Activated CD8-positive, alpha-beta T cell treated with anti-CD3 and anti-CD28 coated beads for 36 hours (primary cell): ENCODE measurements at places on chromosomes 3 and 15. TPM values are rescaled to one million over a fixed set of nuclear protein-coding genes. Genes with fewer than 3 reads are reported as not detected.

GRCh38 chr15:52021892-52022540, 3.0 kb downstream of the MAPK6 start:
- peaks cover 10% of the 10 kb centered on the region for H3K36me3 ChIP-seq
- H3K27me3 ChIP-seq = no peaks in the 10 kb centered on the region
- peaks cover 37% of the 10 kb centered on the region for H3K4me1 ChIP-seq
- peak overlapping the region; percentile 66 for H3K27ac ChIP-seq

GRCh38 chr3:136070334-136070733, 104.8 kb downstream of the PPP2R3A start:
- H3K4me3 ChIP-seq = no peak overlapping the region
- no peaks in the 10 kb centered on the region for H3K27me3 ChIP-seq
- no peak overlapping the region for H3K27ac ChIP-seq
- no peaks in the 10 kb centered on the region for H3K4me1 ChIP-seq
- H3K36me3 ChIP-seq = no peaks in the 10 kb centered on the region

DNA sequence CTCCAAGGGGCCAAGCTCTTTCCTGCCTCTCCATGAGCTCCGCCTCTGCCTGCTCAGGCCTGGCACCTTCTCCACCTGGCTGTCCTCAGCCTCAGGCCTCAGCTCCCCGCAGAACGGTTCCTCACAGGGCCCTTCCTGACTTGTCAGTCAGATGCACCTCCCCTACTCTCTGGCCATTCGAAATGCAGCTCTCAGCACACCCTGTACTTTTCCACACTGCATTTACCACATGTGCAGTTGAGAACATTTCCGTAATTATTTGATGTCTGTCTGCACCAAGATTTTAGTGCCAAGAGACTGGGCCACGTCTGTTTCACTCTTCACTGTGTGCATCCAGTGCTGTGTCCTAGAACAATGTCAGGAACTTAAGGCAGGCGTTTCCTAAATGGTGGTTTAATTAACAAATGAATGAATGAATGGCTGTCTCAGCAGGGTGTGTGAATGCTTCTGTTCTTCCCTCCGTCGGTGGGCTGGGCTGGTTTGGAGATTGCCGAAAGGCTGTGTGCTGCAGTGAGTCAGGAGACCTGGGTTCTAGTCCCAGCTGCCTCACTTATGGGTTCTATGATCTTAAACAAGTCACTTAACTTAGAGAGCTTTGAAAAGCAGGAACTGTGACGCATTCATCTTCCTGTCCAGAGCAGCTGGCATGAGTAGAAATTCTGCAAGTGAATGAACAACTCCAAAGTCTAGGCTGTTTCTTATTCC, 5.4 kb downstream of the MUC4 start:
- H3K4me1 ChIP-seq = peaks cover 46% of the 10 kb centered on the region
- peaks cover 24% of the 10 kb centered on the region for H3K27me3 ChIP-seq

DNA sequence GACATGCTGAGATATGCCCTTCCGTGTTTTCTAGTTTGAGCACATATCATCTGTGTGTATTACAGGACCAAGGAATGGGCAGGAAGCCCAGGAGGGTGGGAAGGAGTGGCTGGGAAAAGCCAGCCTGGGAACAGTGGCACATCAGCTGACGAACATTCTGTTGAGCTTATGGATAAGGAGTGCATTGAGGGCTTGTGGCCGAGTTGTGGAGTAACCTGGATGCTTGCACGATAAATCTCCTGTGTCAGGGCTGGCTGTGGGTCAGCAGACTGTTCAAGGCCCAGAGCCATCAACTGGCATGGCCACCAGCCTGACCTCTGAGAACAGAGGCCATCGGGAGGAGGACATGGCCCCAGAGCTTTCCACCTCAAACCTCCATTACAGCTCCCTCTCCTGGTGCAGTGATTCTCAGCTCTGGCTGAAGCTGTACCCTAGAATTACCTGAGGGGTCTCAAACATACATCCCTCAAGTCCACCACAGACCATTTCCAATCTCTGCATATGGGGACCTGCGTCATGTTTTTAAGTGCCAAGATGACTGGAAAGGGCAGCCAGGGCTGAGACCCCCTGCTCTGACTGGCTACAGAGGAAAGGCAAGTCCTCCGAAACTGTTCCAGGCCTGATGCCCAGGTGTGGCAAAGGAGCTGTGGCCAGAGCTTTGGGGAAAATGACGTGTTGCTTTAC, 4.8 kb upstream of the VILL start:
- no peak for DNase-seq
- no peak overlapping the region for H3K4me3 ChIP-seq
- no peaks in the 10 kb centered on the region for H3K36me3 ChIP-seq
- H3K27me3 ChIP-seq = no peaks in the 10 kb centered on the region

The ZPLD1 gene
- total RNA-seq = not detected

DNA sequence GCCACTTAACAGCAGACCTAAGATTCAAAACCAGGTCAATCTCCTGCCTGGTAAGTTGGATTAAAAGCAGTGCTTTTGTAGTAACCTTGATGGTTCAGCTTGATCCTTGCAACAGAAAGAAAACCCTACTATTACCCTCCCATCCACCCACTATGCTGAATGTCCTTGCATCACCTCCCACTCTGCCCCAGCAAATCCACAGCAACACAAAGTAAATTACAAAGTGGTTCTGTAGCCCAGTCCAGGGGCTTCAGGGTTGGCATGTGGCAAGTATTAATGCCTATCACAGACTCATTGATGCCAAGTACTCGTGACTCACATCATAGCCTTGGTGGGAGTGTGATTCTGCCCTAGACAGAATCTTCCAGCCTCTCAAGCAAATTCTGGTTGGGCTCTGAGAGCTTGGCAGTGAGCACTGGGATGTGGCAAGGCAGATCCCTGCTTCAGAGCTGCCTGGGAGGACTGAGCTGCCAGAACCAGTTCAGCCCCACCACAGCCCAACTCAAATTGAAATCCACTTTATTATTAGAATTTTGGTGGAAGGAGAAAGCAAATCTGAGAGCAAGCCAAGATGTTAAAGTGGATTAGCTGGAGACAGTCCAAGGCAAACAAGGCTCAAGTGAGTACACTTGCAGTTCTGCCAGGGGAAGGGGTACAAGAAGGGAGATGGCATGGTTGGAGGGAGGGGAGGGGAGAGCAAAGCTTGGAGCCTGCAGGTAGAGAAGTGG, 225.8 kb upstream of the UMPS start:
- H3K4me3 ChIP-seq = no peak overlapping the region
- peaks cover 14% of the 10 kb centered on the region for H3K27me3 ChIP-seq
- no peaks in the 10 kb centered on the region for H3K4me1 ChIP-seq
- no peak overlapping the region for H3K27ac ChIP-seq

- H3K27me3 ChIP-seq = peaks cover 9% of the 10 kb centered on the region
- H3K36me3 ChIP-seq = no peaks in the 10 kb centered on the region
- no peak overlapping the region for H3K27ac ChIP-seq
- H3K4me1 ChIP-seq = no peaks in the 10 kb centered on the region
- DNase-seq = no peak
Measured at GRCh38 chr3:122993124-122993978, 34.2 kb downstream of the SEMA5B start.

GRCh38 chr3:108300103-108300849, 3.9 kb downstream of the HHLA2 start:
- H3K4me1 ChIP-seq = peaks cover 58% of the 10 kb centered on the region
- H3K27ac ChIP-seq = peak overlapping the region; percentile 63
- H3K27me3 ChIP-seq = no peaks in the 10 kb centered on the region
- H3K4me3 ChIP-seq = no peak overlapping the region
- H3K36me3 ChIP-seq = no peaks in the 10 kb centered on the region
- peak; percentile 33 for DNase-seq

GRCh38 chr3:18770800-18771199, 345.7 kb upstream of the SATB1 start:
- H3K27me3 ChIP-seq = no peaks in the 10 kb centered on the region
- H3K27ac ChIP-seq = no peak overlapping the region
- H3K4me3 ChIP-seq = no peak overlapping the region
- DNase-seq = no peak

The CASR gene
- not detected for total RNA-seq

- no peaks in the 10 kb centered on the region for H3K27me3 ChIP-seq
- peaks cover 86% of the 10 kb centered on the region for H3K4me1 ChIP-seq
- DNase-seq = peak; percentile 88
- peaks cover 27% of the 10 kb centered on the region for H3K36me3 ChIP-seq
- peak overlapping the region; percentile 9 for H3K4me3 ChIP-seq
Measured at GRCh38 chr3:71069797-71070196, 513.7 kb downstream of the FOXP1 start.

DNA sequence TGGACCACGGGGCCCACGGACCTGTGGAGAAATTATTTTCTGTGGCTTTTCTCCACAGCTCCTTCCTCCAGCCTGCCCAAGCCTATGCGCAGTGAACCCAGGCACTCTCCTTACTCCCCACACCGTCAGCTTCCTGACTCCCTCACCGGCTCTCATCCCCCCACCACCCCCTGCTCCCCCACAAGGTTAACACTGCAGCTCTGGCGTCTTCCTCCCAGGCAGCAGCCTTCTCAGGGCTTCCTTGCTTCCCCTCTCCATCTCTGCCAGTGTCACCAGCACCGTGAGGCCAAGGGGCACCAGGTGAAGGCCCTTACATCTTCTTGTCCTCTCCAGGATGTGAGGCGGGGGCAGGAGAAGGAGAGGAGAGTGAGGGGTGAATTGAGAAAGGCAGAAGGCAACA, 168.3 kb upstream of the TLE3 start:
- no peaks in the 10 kb centered on the region for H3K36me3 ChIP-seq
- no peak overlapping the region for H3K27ac ChIP-seq
- DNase-seq = no peak
- peaks cover 55% of the 10 kb centered on the region for H3K4me1 ChIP-seq
- H3K27me3 ChIP-seq = peaks cover 17% of the 10 kb centered on the region

GRCh38 chr3:120928991-120929390, 21.0 kb downstream of the STXBP5L start:
- no peak overlapping the region for H3K27ac ChIP-seq
- H3K4me1 ChIP-seq = no peaks in the 10 kb centered on the region
- no peaks in the 10 kb centered on the region for H3K27me3 ChIP-seq
- no peak overlapping the region for H3K4me3 ChIP-seq

The CGNL1 gene
- not detected for total RNA-seq

The PLXNB1 gene
- 3.7 TPM for total RNA-seq

DNA sequence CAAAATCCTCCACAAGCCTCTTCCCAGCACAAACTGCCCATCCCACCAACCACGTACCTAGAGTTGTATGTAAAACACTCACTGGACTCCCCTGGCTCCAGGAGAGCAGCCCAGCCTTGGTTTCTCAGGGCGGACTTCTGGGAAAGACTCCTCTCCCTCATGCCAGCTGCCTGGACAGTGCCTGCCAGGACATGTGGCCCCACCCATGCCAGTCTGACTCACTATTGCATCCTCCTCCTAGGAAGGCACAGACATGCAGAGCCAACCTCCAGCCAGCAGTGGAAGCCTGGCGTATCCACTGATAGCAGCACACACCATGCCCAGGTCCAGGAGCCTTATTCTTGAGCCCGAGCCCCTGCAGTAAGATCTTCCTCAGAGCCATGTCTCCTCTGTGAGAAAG, 8.6 kb downstream of the PKM start:
- H3K4me1 ChIP-seq = peaks cover 79% of the 10 kb centered on the region
- H3K27ac ChIP-seq = peak overlapping the region; percentile 84
- H3K27me3 ChIP-seq = no peaks in the 10 kb centered on the region
- peaks cover 88% of the 10 kb centered on the region for H3K36me3 ChIP-seq
- H3K4me3 ChIP-seq = peak overlapping the region; percentile 40
- DNase-seq = no peak

The AGBL1 gene
- not detected for total RNA-seq

- H3K4me3 ChIP-seq = no peak overlapping the region
- no peak overlapping the region for H3K27ac ChIP-seq
- no peaks in the 10 kb centered on the region for H3K27me3 ChIP-seq
- peaks cover 6% of the 10 kb centered on the region for H3K36me3 ChIP-seq
- peak; percentile 37 for DNase-seq
Measured at GRCh38 chr15:50123861-50124557, 5.0 kb upstream of the ATP8B4 start.

DNA sequence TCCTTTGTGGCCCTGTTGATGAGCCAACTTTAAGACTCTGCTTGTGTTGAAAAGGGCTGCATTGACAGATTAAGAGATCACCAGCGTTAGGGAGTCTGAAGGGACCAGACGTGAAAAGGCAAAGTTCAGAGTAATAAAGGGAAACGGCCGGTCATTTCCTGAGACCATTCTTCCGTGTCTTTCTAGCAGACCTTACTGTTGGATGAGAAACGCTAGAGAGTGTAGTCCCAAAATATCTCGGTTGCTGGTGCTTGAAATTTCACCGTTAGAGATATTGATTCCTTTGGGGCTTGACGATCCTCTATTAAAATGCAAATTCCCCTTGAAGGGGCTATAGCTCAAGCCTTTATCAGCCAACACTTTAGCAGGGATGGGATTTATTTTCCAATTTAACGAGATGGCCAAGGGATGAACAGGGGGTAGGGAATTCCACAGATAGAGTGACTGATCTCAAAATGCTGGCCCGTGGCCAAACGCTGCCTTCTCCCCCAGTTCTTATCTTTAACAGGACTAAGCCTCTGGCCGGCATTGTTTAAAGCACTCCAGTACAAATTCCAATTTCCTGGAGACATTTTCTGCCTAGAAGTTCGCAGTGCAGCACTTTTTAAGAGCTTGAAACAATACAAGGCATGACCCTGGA, 250.4 kb downstream of the TJP1 start:
- DNase-seq = no peak
- H3K27ac ChIP-seq = no peak overlapping the region
- H3K4me3 ChIP-seq = no peak overlapping the region
- H3K4me1 ChIP-seq = no peaks in the 10 kb centered on the region
- H3K36me3 ChIP-seq = no peaks in the 10 kb centered on the region

DNA sequence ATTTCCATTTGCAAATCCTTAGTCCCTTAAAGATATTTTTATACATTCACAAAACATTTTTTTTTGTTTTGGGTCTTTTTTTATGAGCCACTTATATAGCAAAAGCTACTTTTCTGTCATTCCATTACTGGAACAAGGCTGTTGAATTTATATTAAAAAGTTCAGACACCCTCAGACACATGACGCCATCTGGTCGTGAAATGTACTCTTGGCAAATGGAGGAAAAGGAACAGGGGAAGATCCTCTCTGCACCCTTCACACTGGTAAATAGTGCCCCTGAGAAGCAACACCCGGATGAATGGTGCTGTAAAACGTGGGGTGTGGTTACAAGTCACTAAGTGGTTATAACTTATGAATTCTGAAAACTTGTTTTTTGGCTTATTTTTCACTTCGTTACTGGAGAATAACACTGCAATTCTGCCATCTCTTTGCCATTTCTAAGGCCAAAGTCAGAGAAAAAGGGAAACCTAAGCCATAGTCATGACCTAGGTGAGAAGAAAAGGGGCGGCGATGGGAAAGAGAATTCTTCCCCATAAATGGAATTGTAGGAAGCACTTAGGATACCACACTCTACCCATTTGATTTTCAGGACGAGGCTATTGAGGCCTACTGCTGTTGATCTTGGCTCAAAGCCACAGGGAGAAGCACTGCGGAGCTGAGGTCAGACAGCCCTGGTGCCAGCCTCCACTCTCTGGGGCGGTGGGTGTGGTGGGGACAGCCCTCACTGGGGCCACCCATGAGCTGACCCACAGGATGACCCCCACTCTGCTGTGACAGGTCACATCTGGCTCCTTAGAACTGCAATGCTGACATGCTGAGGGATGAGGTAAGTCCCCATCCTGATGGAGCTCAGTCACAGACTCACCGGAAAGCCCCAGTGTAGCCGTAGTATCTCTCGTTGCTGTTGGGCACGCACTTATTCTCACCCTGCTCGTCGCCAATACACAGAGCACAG, 21.9 kb downstream of the LTF start:
- H3K4me1 ChIP-seq = peaks cover 19% of the 10 kb centered on the region
- no peak overlapping the region for H3K27ac ChIP-seq
- no peaks in the 10 kb centered on the region for H3K36me3 ChIP-seq
- no peak overlapping the region for H3K4me3 ChIP-seq
- H3K27me3 ChIP-seq = no peaks in the 10 kb centered on the region
